Naive B cell (primary cell): ENCODE measurements at places on chromosomes 11 and 22.

GRCh38 chr22:25623310-25623734 is 58.8 kb downstream of the GRK3 start:
- no peak for DNase-seq

DNA sequence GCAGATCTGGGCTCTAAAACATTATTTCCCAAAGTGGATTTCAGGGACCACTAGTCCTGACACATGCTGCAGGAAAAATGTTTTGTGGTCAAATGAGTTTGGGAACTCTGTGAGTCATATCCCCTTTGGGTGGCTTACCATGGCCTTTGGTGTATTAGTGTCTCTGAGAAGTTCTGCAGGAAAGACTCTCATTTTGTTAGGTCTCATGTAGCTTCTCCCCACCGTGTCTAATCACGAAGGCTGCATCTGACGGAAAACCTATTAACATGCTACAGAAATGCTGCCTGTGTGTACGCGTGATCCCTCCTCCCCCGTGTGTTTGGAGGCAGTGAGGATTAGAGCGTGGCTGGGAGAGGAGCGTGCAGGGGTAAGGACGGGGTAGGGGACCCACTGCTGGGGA is 191.7 kb downstream of the ST3GAL4 start:
- DNase-seq = no peak

DNA sequence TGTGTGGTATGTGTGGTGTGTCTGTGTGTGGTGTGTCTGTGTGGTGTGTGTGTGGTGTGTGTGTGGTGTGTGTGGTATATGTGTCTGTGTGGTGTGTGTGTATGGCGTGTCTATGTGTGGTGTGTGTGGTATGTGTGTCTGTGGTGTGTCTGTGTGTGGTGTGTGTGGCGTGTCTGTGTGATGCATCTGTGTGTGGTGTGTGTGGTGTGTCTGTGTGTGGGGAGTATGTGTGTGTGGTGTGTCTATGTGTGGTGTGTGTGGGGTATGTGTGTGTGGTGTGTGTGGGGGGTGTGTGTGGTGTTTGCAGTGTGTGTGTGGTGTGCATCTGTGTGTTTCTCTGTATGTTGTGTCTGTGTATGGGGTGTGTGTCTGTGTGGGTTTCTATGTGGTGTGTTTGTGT is 7.8 kb upstream of the PVALB start:
- DNase-seq = no peak

DNA sequence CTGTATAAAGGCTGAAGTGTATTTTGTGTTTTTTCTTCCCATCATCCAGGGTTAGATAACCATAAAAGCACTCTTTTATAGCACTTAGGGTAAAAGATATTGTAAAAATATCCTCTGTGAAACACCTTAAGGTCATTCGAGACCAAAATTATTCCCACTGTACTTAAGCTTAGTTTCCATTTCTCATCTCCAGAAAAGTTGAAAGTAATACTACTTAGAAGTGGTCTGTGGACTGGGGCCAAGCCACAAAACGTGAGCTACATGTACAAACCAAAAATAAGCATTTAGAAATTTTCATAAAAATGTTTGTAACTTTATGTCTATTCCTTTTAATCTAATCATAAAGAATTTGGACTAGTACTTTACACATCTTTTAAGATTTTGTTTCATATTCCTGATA is 142.0 kb upstream of the NTM start:
- DNase-seq = no peak

GRCh38 chr11:12438291-12438690 is 60.9 kb downstream of the PARVA start:
- DNase-seq = no peak

DNA sequence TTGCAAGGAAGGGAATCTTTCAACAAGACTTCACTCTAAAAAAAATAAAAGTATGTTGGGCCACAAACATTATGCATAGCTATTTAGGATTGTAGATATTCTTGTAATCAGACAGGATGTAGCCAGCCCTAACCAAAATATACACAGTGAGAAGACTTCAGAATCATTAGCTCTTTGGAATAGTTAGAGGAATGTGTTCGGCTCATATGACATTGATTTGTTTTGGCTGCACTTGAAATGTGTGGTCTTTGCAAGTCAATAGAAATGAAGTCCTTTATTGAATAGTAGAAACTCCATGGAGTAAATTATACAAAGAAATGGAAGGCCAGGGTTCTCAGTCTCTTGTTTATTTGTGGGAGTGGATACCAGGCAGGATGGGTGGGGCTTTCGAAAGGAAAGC is 692.1 kb downstream of the NTM start:
- no peak for DNase-seq

- DNase-seq = no peak
These were observed 10.3 kb downstream of the SYT13 start for GRCh38 chr11:45275828-45276227.

DNA sequence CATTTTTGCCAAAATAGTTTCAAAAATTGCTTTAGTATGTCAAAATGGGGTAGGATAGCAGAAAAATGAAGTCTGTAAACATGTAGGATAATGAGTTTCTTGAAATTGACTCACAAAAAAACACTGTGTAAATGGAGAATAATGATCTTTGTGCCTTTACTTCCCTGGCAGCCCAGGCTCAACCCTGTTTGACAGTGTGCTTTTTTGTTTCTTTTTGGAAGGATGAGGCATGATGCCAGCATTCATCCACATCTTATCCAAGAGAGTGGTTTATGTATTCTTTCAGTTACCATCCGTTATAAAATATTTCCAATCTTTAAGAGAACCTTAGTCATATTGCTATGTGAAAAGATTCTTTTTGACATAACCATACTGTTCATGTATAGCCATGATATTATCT is 70.6 kb downstream of the ARHGAP42 start:
- DNase-seq = no peak

DNA sequence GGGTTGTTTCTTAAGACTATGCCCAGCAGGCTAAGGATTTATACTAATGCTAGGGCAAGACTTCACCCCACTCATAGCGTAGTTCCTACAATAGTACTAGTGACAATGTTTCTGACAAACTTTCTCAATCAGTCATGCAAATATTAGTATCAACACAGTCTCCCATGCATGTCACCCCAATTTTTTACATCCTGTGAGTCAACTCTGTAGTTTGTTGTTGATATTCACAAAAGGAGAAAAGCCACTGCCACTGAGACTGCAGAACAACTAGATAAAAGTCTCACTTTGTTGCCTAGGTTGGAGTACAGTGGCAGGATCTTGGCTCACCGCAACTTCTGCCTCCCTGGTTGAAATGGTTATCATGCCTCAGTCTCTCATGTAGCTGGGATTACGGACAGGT is 155.2 kb downstream of the RBFOX2 start:
- DNase-seq = no peak

DNA sequence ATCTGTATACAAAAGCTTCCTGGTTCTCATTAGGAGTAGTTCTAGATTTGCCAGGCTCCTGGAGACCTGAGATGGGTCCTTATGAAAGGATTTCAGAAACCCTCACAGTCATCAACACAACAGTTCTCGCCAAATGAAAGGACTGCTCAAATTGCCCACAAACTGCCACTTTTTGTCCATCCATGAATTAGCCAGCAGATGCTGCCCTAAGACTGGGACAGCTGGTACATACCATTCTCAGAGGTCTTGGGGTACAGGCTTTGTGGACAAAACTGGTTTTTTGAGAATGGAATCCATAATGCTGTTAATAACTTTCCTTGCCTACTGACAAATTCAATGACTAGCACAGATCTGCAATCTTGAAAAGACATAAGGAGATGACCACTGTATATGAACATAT is 23.4 kb upstream of the BDNF start:
- no peak for DNase-seq

GRCh38 chr11:75388386-75389275 is 10.7 kb upstream of the RPS3 start:
- DNase-seq = peak; percentile 57

DNA sequence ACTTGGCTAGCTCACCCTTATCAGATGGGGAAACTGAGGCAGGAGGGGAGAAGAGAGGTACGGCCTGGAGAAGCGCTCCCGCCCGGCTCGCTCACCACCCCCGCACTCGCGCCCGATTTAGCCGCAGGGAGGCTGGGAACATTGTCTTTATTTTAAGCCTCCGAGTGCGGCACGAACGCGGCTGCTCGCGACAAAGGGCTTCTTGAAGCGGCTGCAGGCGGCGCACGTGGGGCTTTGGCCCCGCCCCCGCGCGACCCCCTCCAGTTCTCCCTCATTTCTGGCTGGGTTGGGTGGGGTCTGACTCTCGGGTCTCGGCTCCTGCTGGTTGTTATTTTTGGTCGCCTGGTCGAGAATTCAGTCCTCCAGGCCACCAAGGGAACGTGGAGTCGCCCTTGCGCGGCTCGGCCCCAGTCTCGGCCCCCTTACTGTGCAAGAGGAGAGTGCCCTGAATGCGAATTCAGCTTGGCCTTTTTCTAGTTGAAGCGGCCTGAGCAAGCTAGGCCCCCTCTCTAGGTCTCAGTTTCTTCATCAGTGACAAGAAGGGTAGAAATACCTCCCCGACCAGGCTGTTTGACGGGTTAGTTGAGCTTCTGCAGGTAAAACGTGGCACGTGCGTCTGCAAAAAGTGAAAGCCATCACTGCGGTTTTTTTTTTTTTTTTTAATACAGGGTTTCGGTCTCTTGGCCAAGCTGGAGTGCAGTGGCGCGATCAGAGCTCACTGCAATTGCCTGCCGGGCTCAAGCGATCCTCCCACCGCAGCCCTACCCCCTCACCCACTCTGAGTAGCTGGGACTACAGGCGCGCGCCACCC is 2.6 kb upstream of the CHRM1 start:
- peak; percentile 56 for DNase-seq

DNA sequence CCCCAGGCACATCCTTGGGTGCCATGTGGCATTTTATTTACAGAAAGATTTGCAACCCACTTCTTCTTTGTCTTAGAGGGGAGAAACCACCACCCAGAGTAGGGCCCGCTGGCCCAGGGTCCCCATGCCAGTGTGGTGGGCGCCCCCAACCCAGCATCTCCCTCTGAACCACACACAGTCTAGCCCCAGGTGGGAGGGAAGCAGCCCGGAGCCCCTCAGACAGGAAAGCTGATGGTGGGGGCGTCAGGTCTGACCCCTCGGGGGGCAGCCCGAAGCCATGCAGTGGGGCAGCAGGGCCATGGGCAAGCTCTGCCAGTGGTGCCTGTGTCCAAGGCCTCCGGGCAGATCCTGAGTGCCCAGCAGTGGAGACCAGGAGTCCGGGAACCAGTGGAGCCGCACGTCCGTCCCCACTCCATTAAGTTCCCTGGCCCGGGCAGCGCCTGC is 11.7 kb downstream of the TRPM5 start:
- DNase-seq = no peak

- DNase-seq = no peak
These were observed 1237.9 kb downstream of the FAM181B start for GRCh38 chr11:81495699-81496292.

DNA sequence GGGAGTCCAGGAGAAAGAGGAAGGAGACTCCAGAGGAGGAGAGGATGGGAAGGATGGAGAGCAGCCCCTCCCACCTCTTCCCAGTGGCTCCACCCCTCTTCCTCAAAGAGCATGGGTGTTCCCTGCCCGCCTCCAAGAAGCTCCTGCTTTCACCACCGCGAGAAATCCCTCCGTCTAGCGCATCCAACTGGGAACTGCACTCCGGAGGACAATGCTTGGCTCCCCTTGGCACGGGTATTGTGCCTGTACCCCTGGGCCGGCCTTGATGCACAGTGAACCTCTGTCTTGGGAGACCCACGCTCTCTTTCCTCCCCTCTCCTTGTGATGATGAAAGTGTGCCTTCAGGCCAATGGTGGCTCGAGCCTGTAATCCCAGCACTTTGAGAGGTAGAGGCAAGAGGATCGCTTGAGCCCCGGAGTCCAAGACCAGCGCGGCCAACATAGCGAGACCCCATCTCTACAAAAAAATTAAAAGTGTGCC is 14.9 kb upstream of the ADA2 start:
- no peak for DNase-seq

DNA sequence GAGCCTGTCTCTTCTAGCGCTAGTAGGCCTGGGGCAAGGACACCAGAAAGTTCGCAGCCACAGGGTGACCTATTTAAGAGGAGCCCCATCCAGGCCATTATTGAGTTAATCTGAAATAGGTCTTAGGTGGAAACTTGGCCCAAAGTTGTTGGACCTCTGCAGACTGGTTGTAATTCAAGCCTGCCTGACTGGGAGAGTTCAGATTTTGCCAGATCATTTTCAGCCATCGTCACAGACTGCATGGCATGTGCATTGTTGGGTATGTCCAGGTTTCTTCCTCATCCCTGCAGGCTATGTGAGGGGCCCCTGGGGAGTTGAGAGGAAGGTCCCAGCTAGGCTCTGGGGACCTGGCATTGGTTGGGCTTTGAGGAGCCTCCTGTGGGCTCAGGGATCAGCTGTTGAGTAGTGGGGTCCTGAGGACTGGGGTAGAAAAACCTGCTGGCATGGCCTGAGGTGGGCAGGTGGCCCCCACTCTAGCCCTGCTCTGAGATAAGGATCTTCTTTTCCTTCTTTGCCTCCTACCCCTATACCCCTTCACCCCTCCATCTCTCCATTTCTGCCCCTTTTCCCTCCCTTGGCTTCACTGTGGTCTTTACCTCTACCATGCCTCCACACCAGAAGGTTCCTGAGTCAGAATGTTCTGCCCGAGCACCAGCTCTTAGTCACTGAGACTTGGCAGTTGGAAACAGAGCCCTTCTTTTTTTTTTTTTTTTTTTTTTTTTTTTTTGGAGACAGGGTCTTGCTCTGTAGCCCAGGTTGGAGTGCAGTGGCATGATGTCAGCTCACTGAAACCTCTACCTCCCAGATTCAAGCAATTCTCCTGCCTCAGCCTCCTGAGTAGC is 112.7 kb downstream of the MORC2 start:
- no peak for DNase-seq

GRCh38 chr22:42794551-42795510 is 62.2 kb downstream of the ARFGAP3 start:
- DNase-seq = no peak

- no peak for DNase-seq
These were observed 15.3 kb downstream of the TAB1 start for GRCh38 chr22:39414886-39415285.

DNA sequence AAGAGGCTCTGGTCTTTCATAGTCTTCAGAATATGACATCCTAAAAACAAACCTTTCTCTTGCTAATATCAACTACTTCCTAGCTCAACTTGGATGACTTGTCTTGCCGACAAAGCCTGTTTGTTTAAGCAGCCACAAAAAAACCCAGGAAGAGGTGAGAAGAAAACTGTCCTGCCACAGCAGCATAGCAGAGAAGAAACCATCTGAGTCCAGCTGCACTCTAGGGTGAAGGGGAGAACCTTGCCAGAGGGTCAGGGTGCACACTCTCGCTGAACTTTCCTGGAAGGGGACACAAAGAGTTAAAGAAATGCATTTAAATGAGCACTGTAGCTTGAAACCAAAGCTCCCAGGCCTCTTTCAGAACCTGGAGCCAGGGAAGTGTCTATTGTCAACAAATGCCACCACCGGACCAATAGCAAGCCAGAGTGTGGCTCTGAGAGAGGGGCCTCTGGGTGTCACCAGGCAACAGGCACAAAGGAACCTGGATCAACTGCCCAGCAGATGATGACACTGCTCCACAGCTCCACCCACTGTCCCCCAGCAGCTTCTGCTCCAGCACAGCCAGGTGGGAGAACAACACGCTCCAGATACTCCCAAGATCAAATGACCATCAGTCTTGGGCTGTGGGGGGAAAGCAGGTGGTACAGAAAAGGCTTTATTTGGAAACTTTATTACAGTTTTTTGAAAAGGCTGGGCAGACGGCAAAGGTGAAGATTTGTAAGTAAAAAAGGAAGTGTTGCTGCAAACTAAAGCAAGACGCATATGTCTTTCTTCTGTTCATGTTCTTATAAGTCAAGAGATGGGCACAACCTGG is 105.7 kb downstream of the RASSF10 start:
- DNase-seq = no peak
